Fibroblast of skin of scalp (primary cell): ENCODE measurements at places on chromosomes 6 and 20.

- DNase-seq = no peak
Measured at GRCh38 chr6:11805259-11806053, 26.9 kb upstream of the ADTRP start.

DNA sequence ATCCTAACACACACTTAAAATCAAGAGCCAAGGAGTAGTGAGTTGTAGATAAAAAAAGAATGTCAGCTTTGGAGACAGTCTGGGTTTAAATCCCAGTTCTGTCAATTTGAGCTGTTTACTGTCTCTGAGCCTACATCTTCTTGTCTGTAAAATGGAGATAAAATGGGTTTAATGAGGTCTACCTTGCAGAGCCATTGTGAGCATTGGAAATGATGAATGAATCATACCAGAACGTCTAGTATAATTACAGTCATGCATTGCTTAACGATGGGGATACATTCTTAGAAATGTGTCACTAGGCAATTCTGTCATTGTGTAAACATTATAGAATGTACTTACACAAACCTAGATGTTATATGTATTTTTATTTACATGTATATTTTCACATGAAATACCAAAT lies 17.6 kb upstream of the SGK2 start:
- DNase-seq = peak; percentile 35

GRCh38 chr6:138818496-138819194 lies 22.8 kb downstream of the ECT2L start:
- DNase-seq = no peak

- DNase-seq = peak; percentile 54
Measured at GRCh38 chr6:121430514-121431460, 4.7 kb upstream of the GJA1 start.

DNA sequence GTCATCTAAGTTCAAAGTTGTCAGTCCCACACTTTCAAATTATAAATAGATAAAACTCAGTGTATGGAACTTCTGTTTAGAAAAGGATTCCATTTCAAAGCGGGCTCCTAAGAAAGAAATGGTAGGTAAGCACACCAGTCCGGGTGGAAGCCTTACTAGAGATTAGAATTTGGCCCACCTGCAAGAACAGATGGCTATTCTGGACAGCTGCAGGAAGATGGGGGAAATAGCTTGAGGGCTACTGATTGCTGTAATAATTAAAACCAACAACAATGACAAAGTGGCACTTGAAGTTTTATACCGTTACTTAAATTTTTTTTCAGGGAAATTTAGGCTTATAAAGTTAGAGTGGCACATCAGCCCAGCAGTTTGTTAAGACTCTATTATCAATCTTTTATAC lies 83.3 kb downstream of the HIVEP2 start:
- no peak for DNase-seq

GRCh38 chr6:2756687-2757224 lies 6.0 kb upstream of the MYLK4 start:
- DNase-seq = no peak

DNA sequence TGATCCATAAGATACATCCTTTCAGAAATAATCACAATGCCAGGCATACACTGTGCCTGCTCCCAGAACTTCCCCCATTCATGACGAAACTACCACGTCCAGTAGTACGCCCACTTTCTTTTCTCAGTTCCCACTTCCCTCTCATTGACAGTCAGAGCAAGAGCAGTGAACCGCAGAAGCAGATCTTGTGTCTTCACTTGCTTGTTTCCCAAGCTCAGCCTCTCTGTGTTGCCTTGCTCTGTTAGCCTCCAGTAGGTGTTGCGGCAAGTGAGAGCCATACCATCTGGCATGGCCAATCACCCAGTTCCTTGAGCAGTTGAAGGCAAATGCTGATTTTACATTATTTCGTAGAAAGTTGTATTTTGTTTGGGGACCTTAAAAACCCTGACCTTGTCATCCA lies 11.7 kb downstream of the UST start:
- no peak for DNase-seq

DNA sequence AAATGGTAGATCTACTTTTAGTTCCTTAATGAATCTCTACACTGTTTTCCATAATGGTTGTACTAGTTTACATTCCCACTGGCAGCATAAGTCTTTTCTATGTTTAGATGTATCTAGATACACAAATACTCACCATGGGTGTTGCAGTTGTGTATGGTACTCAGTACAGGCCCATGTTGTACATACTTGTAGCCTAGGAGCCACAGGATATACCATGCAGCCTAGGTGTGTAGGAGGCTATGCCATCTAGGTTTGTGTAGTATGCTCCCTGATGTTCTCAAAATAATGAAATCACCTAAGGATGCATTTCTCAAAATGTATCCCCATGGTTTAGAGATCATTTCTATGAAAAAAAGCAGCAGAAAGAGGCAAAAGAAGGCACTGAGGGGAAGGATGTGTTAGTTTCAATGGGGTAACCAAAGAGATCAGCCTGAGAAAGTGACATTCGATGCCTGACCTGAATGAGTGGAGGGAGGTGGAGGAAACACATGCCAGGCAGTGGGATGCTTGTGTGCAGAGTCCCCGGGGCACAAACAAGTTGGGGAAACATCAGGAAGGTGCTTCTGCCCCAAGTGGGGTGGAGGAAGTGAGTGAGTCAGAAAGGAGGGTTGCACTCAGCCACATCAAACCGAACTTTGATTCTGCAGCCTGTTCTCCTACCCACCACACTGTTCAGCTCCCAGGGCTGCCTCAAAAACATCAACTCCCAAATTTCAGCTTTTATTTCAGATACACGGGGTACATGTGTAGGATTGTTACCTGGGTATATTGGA lies 191.2 kb downstream of the ZNF217 start:
- DNase-seq = no peak

DNA sequence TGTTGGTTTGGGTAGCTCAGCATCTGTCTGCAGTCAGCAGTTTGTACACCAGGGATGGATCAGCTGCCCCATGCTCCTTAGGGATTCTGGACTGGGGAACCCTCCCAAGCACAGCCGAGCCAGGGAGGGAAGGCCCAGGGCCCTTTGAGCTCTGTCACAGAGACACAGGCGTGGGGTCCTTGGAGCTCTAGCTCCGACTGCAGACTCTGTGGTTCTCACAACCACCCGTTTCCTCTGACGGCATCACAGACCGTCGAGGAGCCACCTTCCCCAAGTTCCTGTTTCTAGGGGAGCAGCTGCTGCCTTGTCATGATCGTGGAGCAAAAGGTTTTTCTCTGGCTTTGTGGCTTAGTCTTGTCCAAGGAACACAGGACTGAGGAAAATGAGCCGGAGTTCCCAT lies at the start of gene SLA2:
SLA2 (minus strand) TSS at position 199 of the 400 bp plus-strand sequence. CDS start 4,861 bp downstream, outside the sequence.
- no peak for DNase-seq

DNA sequence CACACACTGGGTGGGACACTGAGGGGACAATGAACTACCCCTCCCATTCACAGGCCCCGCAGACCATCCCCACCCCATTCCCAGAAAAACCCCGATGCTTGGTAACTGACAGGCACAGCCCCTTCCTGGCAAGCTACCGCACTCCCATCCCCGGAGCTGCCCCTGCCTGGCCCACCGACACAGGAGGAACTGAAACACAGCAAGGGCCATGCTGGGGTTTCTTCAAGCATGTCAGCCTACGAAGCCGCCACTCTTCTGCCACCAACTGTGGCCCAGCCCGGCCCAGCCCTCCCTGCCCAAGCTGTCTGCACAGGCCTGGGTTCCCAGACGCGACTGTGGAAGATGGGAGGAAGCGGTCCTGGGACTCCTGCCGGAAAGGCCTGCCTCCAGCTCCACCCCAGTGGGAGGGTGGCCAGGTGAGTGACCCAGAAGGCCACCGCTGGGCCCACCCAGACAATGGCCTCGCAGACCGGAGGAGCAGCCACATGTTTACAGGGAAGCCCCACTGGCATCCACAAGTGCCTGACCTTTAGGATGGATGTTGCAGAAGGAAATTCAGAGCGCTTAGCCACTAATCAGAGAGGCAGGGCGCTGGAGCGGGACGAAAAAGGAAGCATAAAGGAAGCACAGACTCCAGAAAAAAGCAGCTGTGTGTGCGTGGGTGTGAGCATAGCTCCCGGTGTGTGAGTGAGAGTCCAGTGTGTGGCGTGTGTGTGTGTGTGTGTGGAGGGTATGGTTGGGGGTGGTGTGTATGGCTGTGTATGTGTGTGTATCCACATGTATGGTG lies 91.6 kb downstream of the PRND start:
- DNase-seq = no peak

GRCh38 chr6:43970913-43971775 lies 156.1 kb downstream of the MRPL14 start:
- DNase-seq = no peak

DNA sequence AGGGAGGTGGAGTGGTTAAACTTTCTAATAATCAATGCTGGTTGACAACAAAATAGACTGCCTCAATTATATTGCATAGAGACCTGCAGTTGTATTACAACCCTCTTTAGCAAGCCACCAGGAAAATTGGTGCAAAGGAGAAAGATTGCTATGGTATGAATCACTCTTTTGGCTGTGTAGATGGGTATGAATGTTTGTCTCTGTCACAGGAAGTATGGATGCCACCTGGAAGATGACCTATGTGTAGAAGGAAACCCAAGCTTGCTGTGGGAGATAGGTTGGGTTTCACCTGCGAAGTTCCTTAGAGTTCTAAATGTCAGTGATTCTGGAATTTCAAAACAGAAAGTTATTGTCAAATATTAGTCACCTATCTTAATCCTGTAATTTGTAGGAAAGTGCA lies 134.6 kb downstream of the SOBP start:
- DNase-seq = no peak

DNA sequence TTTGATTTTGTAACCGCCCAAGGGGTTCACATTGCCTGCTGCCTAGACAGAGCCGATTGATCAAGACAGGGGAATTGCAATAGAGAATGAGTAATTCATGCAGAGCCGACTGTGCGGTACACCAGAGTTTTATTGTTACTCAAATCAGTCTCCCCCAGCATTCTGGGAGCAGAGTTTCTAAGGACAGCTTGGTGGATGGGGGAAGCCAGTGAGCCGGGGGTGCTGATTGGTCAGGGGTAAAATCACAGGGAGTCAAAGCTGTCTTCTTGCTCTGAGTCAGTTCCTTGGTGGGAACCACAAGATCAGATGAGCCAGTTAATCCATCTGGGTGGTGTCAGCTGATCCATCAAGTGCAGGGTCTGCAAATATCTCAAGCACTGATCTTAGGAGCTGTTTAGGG lies 60.0 kb upstream of the EZR start:
- DNase-seq = peak; percentile 40
